Stimulated activated CD8-positive, alpha-beta memory T cell treated with anti-CD3 and anti-CD28 coated beads, Interleukin-7, amount 100 ng/mL, for 1 hour (primary cell): ENCODE measurements at places on chromosomes 7 and 10.

DNA sequence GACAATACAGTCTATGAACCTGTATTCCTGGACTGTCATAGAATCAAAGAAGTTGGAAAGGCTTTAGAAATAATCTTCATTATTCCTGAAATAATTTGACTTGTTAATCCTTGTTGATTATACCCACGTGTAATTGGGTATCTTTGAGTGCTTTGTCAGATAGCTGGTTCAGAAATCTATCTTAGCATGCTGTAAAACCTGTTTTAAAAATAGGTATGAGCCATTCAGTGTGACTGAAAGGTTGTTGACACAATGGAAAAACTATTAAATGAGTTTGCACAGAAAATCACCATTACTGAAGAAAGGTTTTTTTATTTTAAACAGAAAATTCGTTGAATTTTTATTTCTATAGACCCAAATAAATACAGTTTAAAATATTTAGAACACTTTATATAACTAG, 38.7 kb downstream of the PHTF2 start:
- no peak for DNase-seq

GRCh38 chr7:45863715-45864114, 9.2 kb downstream of the CCDC201 start:
- DNase-seq: no peak

- DNase-seq: no peak
Measured at GRCh38 chr7:2002561-2003450, 229.9 kb downstream of the MAD1L1 start.

DNA sequence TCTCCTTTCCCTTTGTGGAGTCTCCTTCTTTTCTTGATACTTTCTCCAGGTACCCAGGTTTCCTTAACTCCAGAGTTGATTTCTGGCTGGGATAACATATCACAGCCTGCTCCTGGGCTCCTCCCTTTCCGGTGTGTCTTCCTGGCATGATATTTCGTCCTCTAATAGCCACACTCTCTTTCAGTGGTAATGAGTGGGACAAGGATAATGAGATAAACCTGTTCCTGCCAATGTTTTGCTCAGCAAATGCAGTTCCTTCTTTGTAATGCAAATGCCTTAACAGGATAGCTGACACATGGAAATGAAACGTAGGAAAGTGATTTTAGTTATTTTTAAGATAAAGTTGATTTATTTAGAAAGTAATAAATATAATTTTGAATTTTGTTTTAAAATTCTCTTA, 168.6 kb downstream of the NRP1 start:
- no peak for DNase-seq

DNA sequence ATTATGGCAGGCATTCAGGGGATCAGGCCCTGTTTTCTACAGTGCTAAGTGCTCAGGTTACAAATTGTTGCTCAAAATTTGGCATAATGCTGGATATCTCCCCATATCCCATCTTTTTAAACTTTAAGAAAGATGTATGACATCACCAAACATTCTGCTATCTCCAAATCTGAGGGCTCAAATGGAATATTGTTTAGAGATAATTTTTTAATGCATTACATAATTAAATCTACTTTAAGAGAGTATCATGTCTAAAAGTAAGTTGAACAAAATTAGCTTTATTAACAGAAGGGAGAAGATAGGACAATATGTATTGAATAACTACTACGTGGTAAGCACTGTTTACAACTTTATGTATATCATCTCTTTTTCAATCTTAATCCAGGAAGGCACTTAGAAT, 13.9 kb downstream of the NT5C3A start:
- no peak for DNase-seq

DNA sequence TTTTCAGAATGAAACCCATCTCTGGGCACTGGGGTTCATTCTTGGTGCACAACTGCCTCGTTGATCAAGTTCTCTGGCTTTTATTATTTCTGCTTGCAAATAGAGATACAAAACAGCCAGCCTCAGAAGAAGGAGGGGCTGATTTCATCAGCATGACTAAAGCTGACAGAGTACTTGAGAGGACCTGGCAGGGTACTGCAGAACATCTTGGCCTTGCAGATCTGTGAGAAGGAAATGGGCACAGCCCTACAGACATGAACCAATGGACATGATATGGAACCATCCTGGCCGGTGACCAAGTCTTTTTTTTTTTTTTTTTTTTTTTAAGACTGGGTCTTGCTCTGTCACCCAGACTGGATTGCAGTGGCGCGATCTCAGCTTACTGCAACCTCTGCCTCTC, 240.6 kb downstream of the VTI1A start:
- DNase-seq: no peak

DNA sequence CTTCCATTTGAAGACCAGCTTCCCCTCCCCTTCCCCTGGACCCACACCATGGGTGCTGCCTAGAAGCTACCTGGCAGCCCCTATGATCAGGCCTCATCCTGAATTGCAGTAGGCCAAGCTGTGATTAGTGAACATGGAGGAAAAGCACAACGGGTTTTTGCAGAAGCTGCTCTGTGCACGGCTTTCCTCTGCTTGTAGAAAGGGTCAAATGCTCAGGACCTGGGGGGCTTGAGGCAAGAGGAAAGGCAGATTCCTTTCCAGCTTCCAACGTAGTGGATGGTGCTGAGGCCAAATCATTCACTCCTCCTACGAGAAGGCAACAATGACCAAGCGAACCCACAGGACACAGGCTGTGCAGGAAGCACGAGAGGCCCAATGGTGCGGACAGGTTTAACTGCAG, 410.3 kb upstream of the SHH start:
- no peak for DNase-seq

DNA sequence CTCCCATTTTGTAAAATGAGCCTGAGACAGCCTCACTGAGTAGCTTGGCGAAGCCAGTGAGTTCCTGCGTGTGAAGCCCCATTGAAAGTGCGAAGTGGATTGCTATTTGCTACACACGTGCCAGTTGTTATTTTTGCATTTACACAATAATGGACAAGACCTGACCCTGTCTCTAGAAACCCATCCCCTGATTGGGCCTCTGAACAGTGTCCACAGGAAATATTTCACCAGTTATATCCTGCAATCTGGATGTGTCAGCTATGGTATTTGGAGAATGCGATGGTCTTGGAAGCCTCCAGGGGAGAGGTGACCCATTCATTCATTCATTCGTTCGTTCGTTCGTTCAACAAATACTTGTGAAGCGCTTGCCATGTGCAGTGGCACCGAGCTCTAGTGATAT, 37.1 kb downstream of the COL13A1 start:
- DNase-seq: no peak

DNA sequence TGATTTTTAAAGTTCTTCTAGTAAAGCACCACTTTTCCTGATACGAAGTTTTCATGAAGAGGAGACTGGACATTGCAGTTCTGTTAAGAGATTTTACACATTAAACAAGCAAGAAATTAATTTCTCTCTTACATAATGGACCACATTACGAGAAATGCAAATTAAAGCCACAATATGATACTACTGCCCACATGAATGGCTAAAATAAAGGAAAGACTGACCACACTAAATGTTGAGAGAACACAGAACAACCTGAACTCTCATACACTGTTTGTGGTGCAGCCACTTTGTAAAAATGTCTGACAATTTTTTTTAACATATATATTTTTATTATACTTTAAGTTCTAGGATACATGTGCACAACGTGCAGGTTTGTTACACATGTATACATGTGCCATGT, 44.0 kb upstream of the HERPUD2 start:
- no peak for DNase-seq

DNA sequence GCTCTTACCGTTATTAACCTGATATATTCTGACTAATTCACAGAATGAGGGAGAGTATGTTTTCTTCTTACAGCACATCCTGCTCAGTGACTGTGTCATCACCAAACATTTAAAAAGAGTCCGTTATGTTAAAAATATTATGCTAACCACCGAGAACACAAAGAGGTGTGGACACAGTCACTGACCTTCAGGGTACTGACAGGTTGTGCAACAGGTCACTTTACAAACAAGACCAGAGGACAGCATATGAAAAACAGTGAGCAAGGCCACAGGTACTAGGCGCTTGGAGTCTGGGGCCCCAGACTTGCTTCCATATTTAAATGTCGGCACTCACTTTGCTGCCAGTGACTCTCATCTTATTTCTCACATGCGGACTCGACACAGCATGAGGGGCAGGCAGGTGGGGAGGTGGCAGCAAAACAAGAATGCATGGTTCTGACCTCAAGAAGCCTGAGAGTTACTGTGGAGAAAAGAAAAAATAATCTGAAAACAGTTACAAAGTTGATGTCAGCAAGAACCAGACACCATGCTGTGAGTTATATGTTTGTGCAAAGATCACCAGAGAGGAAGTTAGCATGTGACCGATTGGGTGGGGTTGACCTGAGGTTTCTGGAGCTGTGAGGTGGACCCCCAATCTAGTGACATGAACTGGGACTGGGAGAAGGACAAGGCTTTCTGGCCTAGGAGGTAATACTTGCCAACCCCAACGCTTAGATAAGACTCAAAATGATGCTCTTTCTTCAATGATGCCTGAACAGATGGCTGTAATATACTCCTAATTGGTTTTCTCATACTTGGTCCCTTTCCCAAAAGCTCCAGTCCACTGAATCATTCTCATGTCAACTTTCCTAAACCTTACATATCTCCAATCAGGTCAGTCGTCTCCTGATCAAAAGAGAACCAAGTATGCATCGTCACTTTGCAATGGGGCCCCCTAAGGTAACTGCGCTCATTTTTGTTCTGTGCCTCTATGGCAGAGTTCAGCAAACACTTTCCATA, 102.4 kb downstream of the HIPK2 start:
- DNase-seq: no peak

GRCh38 chr7:142372727-142373126, 114.9 kb upstream of the PRSS58 start:
- DNase-seq: no peak
